Cerebellar cortex (tissue), 1 donor: ENCODE measurements at places on chromosomes 2 and 18.
A peak's percentile ranks its signal among the peaks of the same experiment; 100 is the strongest.

GRCh38 chr2:105144152-105144940 lies 97.2 kb upstream of the GPR45 start:
- DNase-seq, result no peak

DNA sequence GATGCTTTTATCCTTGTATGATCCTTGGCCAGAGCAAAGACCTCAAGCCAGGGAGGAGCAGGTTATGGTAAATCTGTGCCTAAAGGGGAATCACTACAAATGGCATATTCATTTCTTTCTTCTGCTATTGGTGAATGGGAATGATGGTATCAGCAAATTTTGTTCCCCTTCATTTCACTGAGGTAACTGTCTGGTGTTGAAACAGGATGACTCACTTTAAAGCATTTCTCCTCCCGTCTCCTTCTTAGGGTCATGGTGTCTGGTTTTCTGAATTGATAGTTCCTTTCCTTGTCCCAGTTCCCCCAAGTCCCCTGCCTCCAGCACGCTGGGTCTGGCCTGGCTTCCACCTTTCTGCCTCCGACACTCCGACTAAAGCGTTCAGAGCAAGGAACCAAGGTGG lies 109.2 kb downstream of the MREG start:
- no peak for DNase-seq

DNA sequence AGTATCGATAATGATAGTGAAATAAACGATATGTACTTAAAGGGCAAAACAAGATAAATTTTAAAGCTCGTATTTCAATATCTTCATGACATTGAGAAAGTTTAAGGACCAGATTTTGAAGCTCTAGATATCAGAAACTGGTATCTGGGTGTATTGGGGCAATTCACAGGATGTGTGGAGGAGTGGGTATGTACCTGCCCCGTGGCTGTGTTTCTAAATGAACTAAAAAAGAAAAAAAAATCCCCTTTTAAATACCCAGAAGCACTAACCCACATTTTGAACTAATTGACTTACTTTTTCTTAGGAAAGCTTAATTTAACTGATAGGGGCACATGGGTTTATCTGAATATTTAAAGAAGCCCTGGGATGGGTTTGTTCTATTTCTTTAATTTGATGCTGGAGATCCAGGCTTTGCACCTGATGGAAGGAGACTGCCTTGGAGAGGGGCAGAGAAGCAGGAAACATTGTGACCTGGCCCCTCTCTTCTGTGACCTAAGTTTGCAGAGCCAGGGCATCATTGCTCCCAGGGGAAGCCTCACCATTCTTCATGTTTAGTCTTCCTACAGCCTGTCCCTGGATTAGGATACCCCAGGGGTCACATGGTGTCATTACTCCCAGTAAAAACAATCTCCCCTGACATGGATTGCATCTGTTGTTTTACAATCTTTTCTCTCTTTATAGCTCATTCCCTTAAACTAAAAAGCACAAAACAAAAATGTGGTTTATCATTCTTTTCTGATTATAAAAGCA lies 7.6 kb upstream of the KCTD1 start:
- DNase-seq, result no peak

- peak; percentile 31 for DNase-seq
These were observed 68.6 kb downstream of the NABP1 start for GRCh38 chr2:191746346-191747169.

DNA sequence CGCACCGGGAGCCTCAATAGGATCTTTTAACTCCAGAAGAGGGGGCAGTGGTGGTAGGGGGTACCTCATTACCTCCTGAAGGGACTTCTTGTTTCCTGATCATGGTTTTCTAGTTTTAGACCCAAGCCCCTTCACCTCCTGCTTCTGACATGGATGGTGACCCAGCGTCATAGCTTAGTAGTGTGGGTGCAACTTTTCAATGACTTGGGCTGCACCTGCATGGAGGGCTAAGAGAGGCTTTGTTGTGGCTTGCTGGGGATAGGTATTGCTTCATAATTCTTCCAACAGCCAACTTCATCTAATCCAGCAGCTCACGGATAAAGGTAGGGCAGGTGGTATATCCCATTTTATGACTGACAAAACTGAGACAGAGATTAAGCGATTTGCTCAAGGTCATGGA lies 3.0 kb downstream of the SLC1A4 start:
- no peak for DNase-seq

GRCh38 chr2:136091899-136092298 lies 26.1 kb downstream of the CXCR4 start:
- no peak for DNase-seq

GRCh38 chr18:47932603-47933002 lies 2.1 kb upstream of the SMAD2 start:
- DNase-seq, result peak; percentile 22

- DNase-seq, result no peak
These were observed 24.1 kb downstream of the INPP4A start for GRCh38 chr2:98468621-98469236.

DNA sequence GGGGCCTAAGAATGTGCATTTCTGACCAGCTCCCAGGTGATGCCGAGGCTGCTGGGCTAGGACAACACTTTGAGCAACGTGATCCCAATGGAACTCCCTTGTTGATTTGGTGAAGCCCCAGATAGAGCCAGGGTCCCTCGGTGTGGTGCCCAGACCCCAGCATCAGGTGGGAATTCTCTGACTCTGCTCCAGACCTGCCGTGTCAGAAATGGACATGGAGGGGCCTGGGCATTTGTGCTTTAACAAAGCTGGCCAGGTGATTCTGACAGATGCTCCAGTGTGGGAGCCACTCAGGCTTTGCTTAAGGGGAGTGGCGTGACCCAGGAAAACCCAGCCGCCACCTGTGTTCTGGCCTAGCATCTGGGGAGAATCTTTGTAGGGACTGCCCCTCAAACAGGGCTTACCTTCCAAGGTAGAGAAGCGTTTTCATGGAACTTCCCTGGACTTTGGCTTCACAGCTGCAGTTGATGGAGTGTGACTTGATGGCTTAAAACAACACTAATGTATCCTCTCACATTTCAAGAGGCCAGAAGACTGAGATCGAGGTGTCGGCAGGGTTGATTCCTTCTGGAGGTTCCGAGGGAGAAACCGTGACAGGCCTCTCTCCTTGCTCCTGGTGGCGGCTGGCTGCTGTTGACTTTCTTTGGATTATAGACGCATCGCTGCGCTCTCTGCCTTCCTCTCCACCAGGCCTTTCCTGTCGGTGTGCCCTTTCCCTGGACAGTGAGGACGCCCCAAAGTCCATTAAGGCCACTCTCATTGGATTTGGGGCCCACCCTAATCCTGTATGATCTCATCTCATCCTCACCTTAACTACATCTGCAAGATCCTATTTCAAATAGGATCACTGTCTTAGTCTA lies 57.0 kb upstream of the HDAC4 start:
- DNase-seq, result no peak

DNA sequence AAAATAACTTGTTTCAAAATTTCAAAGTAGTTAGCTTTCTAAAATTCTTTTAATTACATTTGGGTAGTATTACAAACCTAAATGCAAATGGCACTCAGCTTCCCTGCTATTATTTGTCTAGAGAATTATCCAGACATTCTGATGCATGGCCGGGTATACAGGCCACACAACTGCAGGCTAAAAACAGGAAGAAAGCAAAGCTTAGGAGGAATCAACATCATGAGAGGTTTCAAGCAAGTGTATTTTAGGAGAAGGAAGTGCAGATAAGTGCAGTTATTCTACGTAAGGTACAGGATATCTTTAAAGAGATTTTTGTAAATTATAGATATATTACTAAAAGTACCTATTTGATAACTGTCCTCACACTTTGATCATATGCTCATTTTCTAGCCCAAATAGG lies 46.8 kb upstream of the RNU4ATAC start:
- DNase-seq, result no peak

DNA sequence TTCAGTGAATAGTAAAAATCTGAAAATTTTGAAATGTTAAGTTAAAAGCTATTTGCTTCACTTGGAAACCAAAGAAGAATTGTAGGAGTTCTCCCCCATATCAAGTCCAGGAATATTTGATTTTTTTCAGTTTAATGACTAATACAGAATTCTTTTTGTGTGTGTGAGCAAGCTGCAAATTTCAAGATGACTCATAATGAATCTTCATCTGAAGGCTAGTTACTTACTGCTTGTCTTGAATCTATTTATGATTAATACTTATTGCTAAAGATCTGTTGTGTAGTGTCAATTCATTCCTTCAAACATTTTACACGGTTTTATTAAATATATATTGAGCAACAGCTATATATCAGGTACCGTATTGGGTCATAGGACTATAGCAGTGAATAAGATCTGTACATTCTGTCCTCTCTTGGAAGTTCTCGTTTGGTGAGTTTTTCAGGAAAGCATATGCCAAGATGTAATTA lies 47.8 kb upstream of the CAVIN2 start:
- DNase-seq, result no peak

GRCh38 chr18:54181856-54182602 lies 42.4 kb downstream of the MBD2 start:
- DNase-seq, result no peak

GRCh38 chr2:182355815-182356214 lies 71.0 kb downstream of the PDE1A start:
- DNase-seq, result no peak

DNA sequence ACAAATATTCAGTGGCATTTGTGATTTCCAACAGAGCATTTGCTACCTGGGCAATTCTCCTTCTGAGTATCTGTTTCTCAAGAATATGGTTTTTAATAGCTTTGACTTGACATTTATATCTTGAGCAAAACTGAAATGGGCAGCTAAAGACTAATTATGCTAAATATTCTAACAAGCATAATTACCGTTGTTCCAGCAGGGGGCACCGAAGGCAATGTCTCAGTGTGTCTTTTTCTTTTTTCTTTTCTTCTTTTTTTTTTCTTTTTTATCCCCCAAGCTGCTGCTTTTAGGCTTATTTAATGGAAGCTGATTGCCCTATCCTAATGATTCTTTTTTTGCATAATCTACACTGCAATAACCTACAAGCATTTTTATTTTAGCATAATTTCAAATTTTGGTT lies 138.9 kb upstream of the NABP1 start:
- DNase-seq, result peak; percentile 7

GRCh38 chr2:144595279-144595678 lies 75.4 kb upstream of the ZEB2 start:
- no peak for DNase-seq

DNA sequence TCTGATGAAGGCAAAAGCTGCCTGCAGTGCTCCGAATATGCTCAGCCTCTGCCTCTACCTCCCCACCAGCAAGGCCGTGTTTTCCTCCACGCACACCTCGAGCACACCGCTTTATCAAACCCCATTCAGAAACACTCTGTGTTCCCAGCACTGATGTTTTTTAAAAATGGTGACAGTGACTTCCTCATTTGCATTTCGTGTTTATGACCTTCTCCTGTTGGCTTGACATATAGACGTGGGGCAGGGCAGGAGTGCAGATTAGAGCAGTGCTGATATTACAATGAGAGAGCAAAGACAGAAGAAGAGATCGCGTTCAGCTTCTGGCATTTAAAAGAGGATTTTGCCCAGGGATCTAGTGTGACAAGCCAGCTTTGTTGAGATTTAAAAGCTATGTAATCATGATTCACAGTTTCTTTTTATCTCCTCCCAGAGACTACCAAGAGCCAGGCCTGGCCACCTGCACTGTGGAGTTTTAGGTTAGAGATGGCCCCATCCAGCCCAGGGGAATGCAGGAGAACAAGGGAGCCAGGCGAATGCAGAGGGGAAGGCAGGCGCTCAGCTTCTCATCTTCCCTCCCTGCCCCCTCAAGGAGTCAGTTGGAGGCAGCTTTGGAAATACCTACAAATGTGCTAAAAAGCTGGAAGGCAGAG lies 61.5 kb upstream of the NEDD4L start:
- DNase-seq, result no peak

- no peak for DNase-seq
These were observed 169.2 kb upstream of the SMAD2 start for GRCh38 chr18:48099481-48100164.

DNA sequence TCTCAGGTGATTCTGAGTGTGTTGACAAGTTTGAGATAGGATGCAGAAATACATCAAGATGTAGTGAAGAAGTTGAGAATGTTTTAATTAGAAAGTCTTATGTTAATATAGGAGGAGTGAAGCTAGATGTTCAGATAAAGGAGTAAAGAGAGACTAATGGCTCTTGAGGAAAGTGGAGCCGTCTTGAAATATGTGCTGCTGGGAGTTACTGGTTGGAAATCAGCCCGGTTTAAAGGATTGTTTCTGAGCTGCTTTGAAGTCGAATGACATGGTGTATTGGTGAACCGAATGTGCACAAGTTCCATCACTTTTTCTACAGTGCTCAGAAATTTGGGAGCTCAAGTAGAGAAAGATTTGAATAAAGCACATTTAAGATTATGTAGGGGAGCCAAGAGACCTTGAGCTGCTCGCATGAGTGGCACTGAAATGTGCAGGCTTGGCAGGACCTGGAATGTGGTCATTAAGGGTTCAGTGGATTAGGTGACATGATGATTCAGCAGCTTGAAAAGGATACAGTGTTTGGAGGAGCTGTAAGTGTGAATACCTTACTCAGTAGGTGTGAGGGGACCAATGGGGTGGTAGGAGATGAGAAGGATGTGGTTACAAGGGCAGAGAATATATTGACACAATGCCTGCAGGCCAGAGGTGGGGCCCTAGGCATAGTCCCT lies 68.6 kb downstream of the CAB39 start:
- DNase-seq, result no peak

GRCh38 chr2:240289701-240290431 lies 145.6 kb upstream of the GPC1 start:
- DNase-seq, result no peak

GRCh38 chr2:217555081-217555876 lies 447.5 kb downstream of the TNS1 start:
- DNase-seq, result no peak
